ENCODE measurements at places on chromosomes 7 and 10. TPM values are rescaled to one million over a fixed set of nuclear protein-coding genes. Genes with fewer than 3 reads are reported as not detected.

CH25H gene
- not detected for polyA plus RNA-seq

OPTN gene
- polyA plus RNA-seq, result 32.3 TPM

PDE1C gene
- polyA plus RNA-seq, result 0.78 TPM

AEBP1 gene
- 0.11 TPM for polyA plus RNA-seq

NODAL gene
- not detected for polyA plus RNA-seq

- H3K4me3 ChIP-seq, result no peak overlapping the region
- no peaks in the 10 kb centered on the region for H3K4me1 ChIP-seq
- no peaks in the 10 kb centered on the region for H3K27me3 ChIP-seq
- no peak overlapping the region for H3K27ac ChIP-seq
- DNase-seq, result no peak
- H3K36me3 ChIP-seq, result no peaks in the 10 kb centered on the region
These were observed 193.8 kb downstream of the PLPP4 start for GRCh38 chr10:120650705-120651399.

GRCh38 chr10:71767420-71768035, 5.8 kb downstream of the VSIR start:
- no peak overlapping the region for H3K4me3 ChIP-seq
- H3K36me3 ChIP-seq, result no peaks in the 10 kb centered on the region
- no peak overlapping the region for H3K27ac ChIP-seq

- H3K27ac ChIP-seq, result no peak overlapping the region
- no peaks in the 10 kb centered on the region for H3K4me1 ChIP-seq
- H3K36me3 ChIP-seq, result no peaks in the 10 kb centered on the region
- no peak overlapping the region for H3K4me3 ChIP-seq
These were observed 103.5 kb upstream of the FERD3L start for GRCh38 chr7:19248681-19249080.

DNA sequence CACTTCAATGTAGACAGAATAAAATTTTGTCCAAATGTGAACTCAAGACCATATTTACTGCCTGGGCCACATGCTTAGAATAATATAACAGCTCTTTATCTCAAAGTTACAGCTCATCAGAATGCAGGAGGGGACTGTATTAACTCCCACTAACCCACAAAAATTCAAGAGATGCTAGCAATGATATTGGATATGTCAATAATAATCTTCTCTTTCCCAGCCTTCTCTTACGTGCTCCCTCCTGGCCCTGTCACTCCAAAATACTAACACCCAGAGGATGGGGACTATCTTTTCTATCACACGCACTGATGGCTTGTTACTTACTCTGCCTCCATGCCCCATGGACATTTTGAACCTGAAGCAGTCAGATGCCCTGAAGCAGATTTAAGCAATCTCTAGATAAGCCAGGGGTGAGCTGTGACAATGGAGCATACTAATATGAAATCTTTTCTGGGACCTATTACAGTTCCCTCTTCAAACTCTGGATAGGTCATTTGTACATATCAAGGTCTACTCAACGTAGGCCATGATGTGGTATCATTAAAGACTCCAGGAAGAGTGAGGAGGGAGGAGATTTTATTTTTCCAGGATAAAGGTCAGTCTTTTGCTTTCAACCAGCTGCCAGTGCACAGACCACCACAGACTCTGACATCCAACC, 803.0 kb downstream of the GRM8 start:
- no peak for DNase-seq
- H3K4me1 ChIP-seq, result peaks cover 28% of the 10 kb centered on the region
- peak overlapping the region; percentile 13 for H3K4me3 ChIP-seq
- no peaks in the 10 kb centered on the region for H3K36me3 ChIP-seq
- H3K27me3 ChIP-seq, result no peaks in the 10 kb centered on the region
- H3K27ac ChIP-seq, result peak overlapping the region; percentile 89

DNA sequence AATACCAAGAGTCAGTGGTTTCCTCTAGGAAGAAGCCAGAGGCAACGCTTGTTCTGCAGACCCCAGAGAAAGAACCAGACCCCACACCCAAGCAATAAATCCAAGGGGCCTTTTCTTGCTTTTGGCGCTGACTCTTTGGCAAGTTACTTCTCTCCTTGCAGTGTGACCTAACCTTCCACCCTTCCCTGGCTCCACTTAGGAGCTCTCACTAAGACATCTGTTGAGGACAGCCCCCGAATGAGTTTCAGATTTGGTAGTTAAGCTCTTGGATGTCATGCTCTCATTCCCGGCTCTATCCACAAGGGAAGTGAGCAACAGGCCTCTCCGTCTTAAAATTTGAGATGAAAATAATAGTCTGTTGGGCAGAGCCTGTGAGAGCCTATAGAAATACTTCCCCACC, 50.6 kb upstream of the FAM204A start:
- H3K27me3 ChIP-seq, result no peaks in the 10 kb centered on the region
- no peaks in the 10 kb centered on the region for H3K36me3 ChIP-seq
- DNase-seq, result no peak
- no peaks in the 10 kb centered on the region for H3K4me1 ChIP-seq
- no peak overlapping the region for H3K27ac ChIP-seq
- no peak overlapping the region for H3K4me3 ChIP-seq

- no peak overlapping the region for H3K27ac ChIP-seq
- H3K4me3 ChIP-seq, result no peak overlapping the region
- H3K36me3 ChIP-seq, result no peaks in the 10 kb centered on the region
- H3K27me3 ChIP-seq, result no peaks in the 10 kb centered on the region
- DNase-seq, result no peak
These were observed 256.6 kb downstream of the USP6NL start for GRCh38 chr10:11354823-11355222.

DNA sequence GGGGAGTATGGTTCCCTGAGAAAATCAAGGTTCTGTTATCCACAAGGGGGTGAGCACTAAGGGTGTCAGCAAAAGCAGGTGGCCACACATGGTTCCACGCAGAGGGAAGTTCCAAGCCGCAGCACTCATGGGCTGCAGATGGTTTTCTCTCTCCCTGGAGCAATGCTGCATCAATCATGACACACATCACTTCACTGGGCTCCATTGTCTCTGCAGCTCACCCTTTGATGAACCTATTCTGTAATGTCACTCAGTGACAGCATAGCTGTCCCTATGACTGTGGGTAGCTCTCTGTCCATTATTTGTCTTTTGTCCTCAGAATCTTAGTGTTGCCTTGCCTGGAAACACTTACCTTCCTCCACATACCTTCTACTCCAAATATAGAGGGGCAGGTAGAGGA, 34.8 kb downstream of the LRRC18 start:
- H3K36me3 ChIP-seq, result peaks cover 12% of the 10 kb centered on the region
- DNase-seq, result no peak
- H3K27ac ChIP-seq, result no peak overlapping the region
- no peaks in the 10 kb centered on the region for H3K27me3 ChIP-seq

GRCh38 chr7:31997423-31997822, 72.8 kb downstream of the PDE1C start:
- no peak for DNase-seq
- H3K27me3 ChIP-seq, result 0 out of 2 replicates have a peak, but pooled peaks cover 2% of the 10 kb centered on the region
- no peaks in the 10 kb centered on the region for H3K4me1 ChIP-seq
- no peak overlapping the region for H3K27ac ChIP-seq
- H3K4me3 ChIP-seq, result no peak overlapping the region

GRCh38 chr10:14625192-14625631, 149.5 kb downstream of the FAM107B start:
- H3K36me3 ChIP-seq, result no peaks in the 10 kb centered on the region
- no peak overlapping the region for H3K27ac ChIP-seq
- H3K27me3 ChIP-seq, result no peaks in the 10 kb centered on the region
- no peak for DNase-seq
- no peak overlapping the region for H3K4me3 ChIP-seq

DNA sequence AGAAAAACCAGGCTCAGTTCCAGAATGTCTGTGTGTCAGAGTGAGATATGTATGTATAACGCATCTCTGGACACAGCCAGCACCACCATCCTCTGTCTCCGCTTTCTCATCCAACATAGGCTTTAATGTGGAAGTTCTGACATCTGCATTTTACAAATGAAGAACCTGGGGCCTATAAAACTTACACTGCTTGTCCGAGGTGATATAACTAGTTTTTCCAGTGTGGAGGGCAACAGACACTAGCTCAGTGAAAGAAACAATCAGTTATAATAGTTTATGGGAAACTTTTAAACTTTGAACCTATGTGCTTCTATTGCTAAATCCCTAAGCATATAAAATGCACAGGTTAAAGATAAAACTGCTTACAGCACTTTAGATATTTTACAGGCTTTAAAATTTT, 208.7 kb downstream of the CRPPA start:
- no peaks in the 10 kb centered on the region for H3K36me3 ChIP-seq
- no peak overlapping the region for H3K27ac ChIP-seq
- no peaks in the 10 kb centered on the region for H3K4me1 ChIP-seq
- no peaks in the 10 kb centered on the region for H3K27me3 ChIP-seq
- no peak overlapping the region for H3K4me3 ChIP-seq

DNA sequence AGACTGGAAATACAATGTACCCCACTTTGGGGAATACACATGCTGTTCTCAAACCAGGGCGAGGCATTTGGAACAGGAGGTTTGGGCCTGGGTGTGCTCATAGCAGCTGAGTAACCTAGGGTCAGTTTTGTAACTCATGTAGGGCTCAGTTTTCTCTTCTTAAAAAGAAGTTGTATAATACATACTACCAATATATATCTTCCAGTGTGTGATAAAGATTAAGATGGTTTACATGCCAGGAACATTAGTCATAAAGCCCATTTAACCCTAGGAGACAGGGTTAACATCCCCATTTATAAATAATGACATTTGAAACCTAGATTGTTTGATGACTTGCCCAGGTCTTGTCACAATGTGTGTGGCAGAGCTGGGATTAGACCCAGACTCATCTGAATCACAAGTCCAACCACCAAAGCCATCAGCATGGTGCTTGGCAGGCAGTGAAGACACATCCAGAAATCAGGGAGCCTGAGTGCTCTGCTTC, 6.0 kb downstream of the AKR1B10 start:
- no peaks in the 10 kb centered on the region for H3K4me1 ChIP-seq
- no peak overlapping the region for H3K4me3 ChIP-seq
- H3K27me3 ChIP-seq, result 0 out of 2 replicates have a peak, but pooled peaks cover 2% of the 10 kb centered on the region
- no peak for DNase-seq

GRCh38 chr10:25867321-25867720, 66.7 kb upstream of the MYO3A start:
- H3K27ac ChIP-seq, result no peak overlapping the region
- H3K4me1 ChIP-seq, result no peaks in the 10 kb centered on the region
- H3K27me3 ChIP-seq, result no peaks in the 10 kb centered on the region

- no peak overlapping the region for H3K4me3 ChIP-seq
- no peaks in the 10 kb centered on the region for H3K4me1 ChIP-seq
- no peak for DNase-seq
- no peaks in the 10 kb centered on the region for H3K27me3 ChIP-seq
- H3K36me3 ChIP-seq, result no peaks in the 10 kb centered on the region
- no peak overlapping the region for H3K27ac ChIP-seq
These were observed 418.9 kb downstream of the MDFIC start for GRCh38 chr7:115340828-115341227.

DNA sequence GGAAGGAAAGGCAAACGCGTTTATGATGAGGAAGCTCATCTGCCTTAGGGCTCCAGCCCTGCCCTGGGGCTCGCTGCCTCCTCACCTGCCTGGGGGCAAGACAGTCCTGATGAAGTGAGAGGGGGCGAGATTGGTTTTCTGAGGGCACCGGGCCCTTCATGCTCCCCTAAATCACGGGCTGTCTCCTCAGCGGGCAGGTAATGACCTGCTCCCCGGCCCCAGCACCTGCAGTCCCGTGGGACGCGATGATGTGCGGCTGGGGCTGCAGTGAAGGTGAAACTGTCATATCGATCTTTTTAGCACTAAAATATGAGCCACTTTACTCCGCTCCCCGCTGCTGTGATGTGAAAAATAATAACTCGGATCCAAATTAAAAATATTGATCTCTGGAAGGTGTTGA, 120.2 kb downstream of the INPP5A start:
- no peaks in the 10 kb centered on the region for H3K4me1 ChIP-seq
- H3K36me3 ChIP-seq, result peaks cover 4% of the 10 kb centered on the region
- no peaks in the 10 kb centered on the region for H3K27me3 ChIP-seq

DNA sequence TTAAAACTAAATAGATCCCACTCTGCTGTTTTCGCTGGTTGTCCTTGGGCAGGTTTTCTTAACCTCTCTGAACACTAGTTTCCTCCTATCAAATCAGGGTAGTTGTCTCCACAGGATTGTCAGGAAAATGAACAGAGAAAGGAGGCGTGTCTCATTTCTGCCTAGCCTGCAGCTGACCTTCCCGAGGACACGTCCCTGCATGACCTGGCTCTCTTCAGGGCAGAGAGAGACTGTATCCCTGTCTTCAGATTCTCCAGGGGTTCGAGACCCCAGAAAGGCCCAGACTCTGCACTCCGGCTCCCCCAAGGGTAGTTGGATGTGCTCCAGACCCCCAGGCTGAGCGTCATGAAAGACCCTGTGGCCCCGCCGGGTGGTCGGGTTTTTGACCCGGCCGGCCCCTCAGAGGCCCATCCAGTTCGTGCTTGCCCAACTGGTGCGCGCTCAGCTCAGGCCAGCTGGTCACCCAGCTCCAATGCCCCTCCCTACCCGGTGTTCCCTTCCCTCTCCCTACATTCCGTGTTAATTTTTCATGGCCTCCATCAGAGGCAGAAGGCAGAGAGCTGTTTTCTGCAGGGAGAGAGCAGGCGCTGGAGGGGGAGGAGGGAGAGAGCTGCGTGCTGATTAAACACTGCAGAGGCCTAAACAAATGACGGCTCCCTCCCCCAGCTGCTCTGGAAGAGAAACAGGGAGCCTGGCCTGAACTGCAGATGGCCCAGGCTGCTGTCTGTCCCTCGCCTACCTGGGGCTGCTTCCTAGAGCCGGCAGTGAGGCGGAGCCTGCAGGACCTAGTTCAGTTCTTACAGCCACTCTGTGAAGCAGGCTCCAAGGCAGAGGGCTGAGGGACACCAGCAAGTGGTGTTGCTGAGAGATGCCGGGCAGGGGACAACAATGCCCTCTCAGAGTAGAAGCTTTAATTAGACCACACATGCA, 86.2 kb upstream of the PPIF start:
- no peak overlapping the region for H3K4me3 ChIP-seq
- peaks cover 49% of the 10 kb centered on the region for H3K4me1 ChIP-seq
- no peak overlapping the region for H3K27ac ChIP-seq
- no peak for DNase-seq

DNA sequence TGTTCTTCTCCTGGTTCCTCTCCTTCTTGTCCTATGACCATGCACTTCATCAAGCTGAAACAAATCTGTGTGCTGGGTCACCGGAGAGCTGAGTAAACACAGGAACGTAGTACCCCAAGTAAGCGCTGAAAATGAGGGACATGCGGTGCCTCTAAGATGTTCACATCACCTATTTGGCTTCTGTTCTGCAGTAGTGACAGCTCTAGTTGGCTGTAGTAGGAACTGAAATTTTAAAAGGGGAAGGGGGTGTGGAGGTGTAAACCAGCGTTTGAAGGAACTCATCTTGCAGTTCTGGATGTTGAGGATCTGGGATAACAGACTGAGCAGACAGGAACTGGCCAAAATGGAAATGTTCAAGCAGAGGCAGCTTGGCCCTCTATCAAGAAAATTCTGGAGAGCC, 85.2 kb downstream of the WNT2 start:
- peak; percentile 28 for DNase-seq
- no peak overlapping the region for H3K27ac ChIP-seq
- no peak overlapping the region for H3K4me3 ChIP-seq
- no peaks in the 10 kb centered on the region for H3K36me3 ChIP-seq
- peaks cover 12% of the 10 kb centered on the region for H3K4me1 ChIP-seq
- H3K27me3 ChIP-seq, result no peaks in the 10 kb centered on the region

- no peak for DNase-seq
- H3K4me1 ChIP-seq, result 0 out of 2 replicates have a peak, but pooled peaks cover 5% of the 10 kb centered on the region
- H3K36me3 ChIP-seq, result no peaks in the 10 kb centered on the region
- no peaks in the 10 kb centered on the region for H3K27me3 ChIP-seq
These were observed 66.1 kb upstream of the PDZD8 start for GRCh38 chr10:117441361-117441760.
